ENCODE measurements at places on chromosomes 12 and 14.
A peak's percentile ranks its signal among the peaks of the same experiment; 100 is the strongest.

GRCh38 chr12:13195250-13195649, 1.3 kb upstream of the EMP1 start:
- no peak for DNase-seq

- no peak for DNase-seq
Observed at GRCh38 chr14:103230021-103230420, 104.0 kb upstream of the EIF5 start.

DNA sequence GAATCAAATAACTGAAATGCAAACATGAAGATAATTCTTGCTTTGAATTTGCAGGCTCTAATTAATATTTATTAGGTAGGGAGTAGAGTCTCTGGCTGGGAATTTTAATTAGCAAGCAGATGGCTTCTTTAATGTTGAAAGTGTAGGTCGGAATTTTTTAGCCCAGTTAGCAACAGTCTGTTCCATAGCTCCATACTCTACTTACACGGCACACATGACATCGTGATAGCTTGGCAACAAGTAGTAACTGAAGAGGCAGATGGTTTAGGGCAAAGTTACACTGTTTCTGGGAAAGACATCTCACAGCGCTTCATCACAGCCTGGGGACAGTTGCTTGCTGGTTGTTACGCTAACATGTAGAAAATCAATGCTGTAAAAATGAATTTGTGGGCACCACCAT, 710.7 kb downstream of the GALC start:
- no peak for DNase-seq

DNA sequence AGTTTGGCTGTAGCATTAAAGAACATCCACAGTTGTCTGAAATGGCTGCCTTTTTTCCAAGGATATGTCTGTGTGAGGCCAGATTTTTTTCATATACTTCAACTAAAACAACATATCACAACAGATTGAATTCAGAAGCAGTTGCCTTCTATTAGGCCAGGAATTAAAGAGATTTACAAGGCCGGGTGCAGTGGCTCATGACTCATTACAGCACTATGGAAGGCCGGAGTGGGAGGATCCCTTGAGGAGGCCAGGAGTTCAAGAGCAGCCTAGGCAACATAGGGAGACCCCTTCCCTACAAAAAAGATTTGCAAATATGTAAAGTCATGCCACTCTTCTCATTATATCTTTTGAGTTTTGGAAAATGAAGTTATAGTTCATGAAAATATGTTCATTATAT, 108.6 kb downstream of the KTN1 start:
- DNase-seq = no peak

- DNase-seq = no peak
Observed at GRCh38 chr14:51521764-51522163, 129.9 kb upstream of the FRMD6 start.

DNA sequence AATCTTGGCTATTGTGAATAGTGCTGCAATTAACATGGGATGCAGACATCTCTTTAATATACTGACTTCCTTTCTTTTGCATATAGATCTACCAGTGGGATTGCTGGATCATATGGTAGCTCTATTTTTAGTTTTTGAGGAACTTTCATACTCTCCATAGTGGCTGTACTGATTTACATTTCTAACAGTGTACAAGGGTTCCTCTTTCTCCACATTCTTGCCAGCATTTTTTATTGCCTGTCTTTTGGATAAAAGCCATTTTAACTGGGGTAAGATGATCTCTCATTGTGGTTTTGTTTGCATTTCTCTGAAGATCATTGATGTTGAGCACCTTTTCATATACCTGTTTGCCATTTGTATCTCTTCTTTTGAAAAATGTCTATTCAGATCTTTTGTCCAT, 8.4 kb downstream of the AMDHD1 start:
- DNase-seq = no peak

DNA sequence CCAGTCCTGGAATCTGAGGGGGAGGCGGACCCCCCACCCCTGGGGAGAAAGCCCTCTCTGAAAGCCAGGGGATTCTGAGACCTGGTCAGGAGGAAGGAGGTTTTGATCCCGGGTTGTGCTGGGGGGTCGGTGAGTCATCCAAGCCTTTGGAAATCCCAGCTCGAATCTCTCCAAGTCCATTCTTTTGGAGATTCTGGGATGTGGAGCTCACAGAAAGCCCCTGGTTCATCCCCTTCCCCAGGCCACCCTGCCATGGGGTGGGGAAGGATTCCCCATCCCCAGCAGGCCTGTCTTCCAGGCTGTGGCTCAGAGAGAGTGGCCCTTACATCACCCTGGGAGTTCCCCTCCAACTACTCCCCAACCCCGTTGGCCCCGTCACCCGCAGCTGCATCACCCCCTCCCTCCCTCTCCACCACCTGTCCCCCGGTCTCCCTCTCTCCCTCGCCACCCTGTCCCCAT, 14.3 kb downstream of the EXOC3L4 start:
- no peak for DNase-seq

- DNase-seq = no peak
Observed at GRCh38 chr14:99203080-99203479, 68.9 kb downstream of the BCL11B start.

DNA sequence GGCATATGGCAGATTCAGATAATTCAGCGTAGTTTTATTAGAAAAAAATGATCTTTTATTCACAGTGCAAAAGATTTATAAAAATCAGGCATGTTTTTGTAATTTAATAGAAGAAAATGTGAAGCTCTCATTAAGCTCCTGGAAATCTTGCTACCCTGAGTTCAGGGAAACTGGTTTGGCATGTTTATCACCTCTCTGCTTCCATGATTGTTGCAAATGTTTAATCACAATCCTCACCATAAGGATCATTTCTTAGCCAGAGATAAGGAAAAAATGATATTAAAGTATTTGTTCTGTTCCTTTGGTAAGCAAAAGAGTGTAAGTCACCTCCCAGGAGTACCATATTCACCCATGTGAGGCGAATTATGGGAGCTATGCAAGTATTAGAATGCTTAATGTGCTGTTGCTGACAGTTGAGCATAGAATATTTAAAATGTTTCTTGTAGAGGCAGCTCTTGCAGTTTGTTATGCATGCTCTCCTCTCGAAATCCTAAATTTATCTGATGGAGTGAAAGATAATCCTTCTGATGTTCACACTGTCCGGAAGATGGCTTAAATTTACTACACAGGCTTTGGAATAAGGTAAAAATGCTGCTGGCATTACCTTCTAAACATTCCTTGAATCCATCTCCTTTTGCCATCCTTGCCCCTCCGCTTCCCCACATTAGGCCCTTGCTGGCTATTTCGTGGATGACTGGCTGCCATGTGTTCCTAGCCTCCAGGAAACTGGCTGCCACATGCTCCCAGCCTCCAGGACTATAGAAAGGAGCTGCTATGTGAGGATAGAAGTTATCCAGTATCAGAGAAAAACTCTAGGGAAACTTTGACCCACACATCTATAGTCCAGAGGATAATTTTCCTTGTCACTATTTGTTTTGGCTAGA, 115.8 kb upstream of the CCDC198 start:
- no peak for DNase-seq

GRCh38 chr12:102602521-102602920, 122.2 kb upstream of the IGF1 start:
- no peak for DNase-seq

- no peak for DNase-seq
Observed at GRCh38 chr12:10409392-10409791, at the start of gene KLRC4. Gene KLRC4, minus strand, starts transcription at chr12:10409757. Its CDS starts 182 bp downstream, at chr12:10409575.

- no peak for DNase-seq
Observed at GRCh38 chr12:24045816-24046257, 96.4 kb upstream of the SOX5 start.

DNA sequence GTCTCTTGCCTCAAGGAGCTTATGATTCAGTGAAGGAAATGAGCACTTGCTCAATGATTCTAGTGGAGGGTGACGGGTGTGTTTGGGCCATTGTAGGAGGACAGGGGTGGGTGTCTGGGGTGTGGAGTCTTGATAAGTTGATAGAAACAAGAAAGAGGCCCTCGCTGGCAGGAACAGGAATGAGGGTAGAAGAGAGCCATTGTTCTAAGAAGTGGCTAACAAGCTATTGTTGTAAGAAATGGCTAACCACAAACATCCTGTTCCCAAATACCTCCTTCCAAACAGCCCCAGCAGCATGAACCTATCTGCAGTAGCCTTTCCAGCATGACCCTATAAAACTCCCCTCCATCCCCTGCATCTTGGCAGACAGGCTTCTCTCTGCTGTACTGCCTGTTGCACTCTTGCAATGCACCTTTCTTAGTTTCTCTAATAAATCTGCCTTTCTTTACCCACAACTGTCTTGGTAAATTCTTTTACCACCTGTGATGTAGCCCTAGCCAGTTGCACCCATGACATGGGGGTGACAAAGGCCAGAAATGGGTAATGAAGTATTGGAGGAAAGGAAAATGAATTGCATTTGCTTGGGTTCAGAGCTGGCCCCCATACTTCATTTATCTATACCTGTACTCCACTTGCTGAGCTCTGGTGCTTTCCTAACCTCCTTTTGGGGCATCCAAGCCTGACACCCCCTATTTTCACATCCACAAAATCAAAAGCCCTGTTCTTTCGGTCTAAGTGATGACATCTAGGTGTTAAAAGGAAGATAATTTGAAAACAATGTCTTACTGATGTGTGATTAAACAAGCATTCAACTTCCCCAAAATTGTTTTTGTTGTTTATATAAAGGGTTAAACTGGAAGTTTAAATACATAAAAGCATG, 389.1 kb downstream of the GRIN2B start:
- no peak for DNase-seq

DNA sequence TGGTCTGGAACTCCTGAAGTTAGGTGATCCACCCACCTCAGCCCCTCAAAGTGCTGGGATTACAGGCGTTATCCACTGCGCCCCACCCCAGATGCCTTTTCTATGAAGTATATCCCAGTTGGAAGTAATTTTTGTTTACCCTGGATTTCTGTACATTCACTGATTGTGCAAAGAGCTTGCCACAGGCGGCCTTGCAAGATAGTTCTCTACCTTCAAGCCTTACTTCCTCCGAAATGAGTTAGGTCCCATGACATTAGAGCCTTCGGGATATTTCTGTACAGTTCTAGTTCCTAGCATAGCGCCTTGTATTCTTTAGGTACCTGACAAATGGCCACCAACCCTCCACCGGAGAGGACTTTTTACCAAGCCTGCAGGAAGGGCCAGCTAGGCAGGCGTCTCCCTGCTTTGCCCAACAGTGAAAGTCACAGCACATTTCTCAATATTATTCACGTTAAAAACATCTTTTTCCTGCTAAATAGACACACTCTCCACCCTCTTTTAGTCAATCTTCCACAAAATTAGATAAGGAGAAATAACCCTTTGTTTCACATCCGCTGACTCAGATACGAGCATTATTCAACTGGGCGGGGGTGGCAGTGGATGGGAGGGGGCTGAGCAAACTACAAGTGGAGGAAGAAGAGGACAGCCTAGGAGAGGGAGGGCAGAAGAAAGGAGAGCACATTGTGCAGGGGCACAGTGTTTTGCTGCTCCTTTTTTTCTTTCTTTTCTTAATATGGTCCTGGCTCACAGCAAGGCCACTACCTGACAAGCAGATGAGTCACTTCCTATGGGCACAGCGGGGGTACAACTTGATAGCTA, 40.0 kb upstream of the CAPRIN2 start:
- DNase-seq = no peak

DNA sequence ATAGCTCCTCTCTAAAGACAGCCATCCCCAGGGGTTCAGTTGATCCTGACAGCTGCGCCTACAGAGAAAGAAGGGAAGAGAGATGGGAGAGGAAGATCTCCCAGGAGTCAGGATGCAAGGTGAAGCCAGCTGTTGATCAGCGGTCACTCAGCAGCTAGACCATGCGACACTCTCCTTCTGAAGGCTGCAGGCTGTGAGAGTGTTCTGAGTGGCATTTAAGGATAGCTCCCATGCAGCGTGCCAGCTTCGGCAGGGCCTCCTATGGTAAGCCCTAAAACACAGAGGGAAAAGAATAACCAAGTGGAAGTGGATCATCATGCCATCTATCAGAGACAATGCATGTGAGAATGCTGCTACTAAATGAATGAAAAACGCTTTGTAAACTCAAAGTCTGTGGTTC, 197.9 kb upstream of the NUDT4 start:
- DNase-seq = no peak

GRCh38 chr12:70756118-70756517, 118.9 kb upstream of the PTPRB start:
- DNase-seq = no peak

- no peak for DNase-seq
Observed at GRCh38 chr12:39442831-39443080, 164 bp downstream of the KIF21A start.

GRCh38 chr14:61992139-61992538, 229.9 kb downstream of the SNAPC1 start:
- no peak for DNase-seq

- no peak for DNase-seq
Observed at GRCh38 chr14:58189176-58189575, 10.8 kb upstream of the ACTR10 start.

GRCh38 chr12:124216966-124217365, 77.9 kb upstream of the RFLNA start:
- DNase-seq = no peak

GRCh38 chr12:52372216-52373154, 5.2 kb upstream of the KRT85 start:
- DNase-seq = peak; percentile 23

DNA sequence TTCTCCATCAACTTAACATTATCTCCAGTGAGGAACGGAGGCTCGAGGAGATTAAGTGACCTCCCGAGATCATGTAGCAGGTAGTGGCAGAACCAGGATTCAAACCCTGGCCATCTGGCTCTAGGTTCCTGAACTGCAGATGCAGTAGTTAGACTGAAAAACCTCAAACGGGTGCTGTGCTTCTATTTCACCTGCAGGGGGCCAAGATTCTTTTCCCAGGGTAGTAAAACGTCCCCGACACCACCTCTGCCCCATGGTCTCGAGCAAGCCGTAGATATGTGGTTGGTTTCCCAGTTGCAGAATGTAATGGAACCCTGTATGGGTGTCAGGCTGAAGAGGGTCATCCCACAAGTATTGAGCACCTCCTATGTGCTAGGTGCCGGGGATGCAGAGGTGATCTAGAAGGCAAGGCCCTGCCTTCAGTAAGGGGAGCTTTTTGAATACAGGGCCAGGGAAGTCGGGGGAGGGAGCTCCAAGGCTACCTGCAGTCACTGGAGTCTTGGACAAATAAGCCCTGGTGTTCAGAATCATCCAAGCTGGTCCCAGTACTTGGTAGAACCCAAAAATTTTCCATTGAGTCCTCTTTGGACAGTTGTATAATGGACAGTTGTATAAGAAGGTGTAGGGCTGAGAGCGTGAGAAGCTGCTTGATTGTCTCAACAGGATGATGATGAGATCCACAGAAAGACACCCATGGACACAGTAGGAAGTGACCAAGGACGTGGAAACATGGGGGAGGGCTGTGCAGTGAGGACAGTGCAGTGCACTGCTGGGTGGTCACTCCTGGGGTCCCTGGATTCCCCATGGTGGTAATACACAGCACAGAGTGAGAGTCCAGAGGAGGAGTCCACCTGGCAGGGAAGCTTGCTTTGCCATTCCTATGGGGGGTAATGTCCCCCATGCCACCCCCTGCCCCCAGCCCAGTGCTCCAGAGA, 197.2 kb downstream of the CHST11 start:
- no peak for DNase-seq

Measured in stimulated activated CD4-positive, alpha-beta T cell treated with anti-CD3 and anti-CD28 coated beads, Interleukin-15, amount 100 ng/mL, for 1 hour (primary cell).